Stimulated activated CD4-positive, alpha-beta T cell treated with anti-CD3 and anti-CD28 coated beads, Interleukin-2, amount 100 ng/mL, for 24 hours (primary cell): ENCODE measurements at places on chromosomes 7 and 10.

DNA sequence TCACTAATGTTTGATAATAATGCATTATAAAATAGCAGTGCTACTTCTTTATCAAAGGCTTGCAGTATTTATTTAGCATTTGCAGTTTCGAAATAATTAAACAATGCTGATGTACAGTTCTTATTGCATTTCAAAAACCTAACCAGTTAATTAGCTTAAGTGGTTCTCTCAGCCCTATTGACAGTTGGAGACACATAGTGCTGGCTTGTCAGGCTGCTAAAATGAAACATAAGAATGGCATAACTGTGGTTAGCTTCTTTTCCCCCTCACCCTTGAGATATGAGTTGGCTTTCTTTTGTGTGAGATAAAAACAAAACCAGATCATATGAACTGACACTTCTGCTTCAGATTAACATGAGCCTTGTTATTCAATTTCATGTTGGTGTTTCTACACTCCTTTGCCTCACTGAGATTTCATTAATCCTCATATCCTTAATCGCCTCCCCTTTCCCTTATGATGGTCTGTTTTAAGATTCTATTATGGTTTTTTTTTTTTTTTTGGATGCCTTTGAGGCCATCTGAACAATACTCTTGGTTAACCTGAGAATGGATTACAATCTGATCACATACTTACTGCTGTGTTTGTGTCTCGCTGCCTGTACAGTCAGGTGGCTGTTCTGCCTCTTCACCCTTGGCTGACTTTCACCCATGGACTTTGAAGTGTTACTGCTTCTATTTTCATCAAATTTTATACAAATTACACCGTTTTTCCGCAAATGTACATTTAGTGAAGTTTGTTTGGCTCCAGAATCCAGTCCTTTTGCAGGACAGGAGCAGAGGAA, 108.0 kb downstream of the SDK1 start:
- no peak for DNase-seq

GRCh38 chr7:22138106-22138505, 192.4 kb upstream of the CDCA7L start:
- no peak for DNase-seq

GRCh38 chr10:19580691-19581090, 235.5 kb upstream of the PLXDC2 start:
- DNase-seq: no peak

DNA sequence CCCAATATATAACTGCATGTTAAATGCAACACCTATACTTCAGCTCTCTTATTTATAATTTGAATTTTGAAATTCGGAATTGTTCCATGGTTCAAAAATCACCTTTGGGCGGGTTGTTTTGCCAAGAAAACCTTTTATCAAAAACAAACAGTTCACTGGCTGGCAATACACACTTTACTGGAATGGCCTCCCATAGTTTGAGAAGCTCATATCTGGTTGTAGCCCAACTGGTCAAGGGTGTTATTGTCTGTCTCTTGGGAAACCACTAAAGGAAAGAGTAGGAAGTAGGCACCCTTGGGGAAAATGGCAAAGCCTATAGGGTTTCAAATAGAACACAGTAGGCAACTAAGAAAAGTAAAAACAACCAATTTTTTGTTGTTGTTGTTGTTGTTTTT, 117.9 kb downstream of the HIPK2 start:
- no peak for DNase-seq

GRCh38 chr10:86992456-86992855, 24.2 kb downstream of the ADIRF start:
- DNase-seq: no peak

DNA sequence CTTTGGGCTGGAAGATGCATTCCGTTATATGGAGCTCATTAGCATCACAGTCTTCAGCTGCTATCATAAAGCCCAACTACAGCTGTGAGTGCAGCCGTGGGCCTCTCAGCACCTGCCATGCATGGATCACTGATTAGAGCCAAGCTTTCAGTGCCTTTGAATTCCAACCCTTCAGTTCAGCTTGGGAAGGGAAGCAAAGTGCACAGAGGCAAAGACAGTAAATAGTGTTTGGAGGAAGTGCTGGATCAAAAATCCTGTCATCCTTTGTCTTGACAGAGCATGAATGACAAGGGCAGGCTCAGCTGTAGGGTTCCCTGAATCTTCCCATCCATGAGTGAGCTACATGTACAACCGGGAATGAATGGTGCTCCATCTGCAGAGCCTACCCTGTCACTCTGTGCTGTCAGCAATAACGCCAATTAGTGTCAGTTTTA, 153.7 kb downstream of the DNAJB9 start:
- DNase-seq: no peak

DNA sequence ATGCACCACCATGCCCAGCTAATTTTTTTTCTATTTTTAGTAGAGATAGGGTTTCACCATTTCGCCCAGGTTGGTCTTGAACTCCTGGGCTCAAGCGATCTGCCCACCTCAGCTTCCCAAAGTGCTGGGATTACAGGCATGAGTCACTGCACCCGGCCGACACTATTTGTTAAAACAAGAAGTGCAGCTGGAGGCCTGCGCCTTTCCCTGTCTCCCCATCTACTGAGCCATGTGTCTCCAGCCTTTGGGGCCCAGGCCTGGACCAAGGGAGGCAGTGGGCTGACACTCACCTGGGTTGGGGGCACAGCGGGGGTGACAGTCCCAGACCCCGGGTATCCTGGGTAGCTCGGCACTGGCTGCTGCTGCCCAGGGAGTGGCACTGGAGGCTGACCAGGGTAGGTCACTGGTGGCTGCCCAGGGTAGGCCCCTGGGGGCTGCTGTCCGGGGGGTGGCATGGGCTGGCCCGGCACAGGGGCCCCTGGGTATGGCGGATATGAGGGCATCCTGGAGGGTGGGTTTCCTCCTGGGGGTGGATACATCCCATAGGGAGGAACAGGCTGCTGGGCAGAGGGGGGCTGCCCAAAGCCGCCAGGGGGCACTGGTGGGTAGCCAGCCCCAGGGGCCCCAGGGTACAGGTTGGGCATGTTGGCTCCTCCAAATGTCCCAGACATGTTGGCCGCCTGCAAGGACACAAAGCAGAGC, 36.3 kb downstream of the PLAC9 start:
- no peak for DNase-seq

GRCh38 chr10:91771907-91772306, 26.3 kb upstream of the TNKS2 start:
- no peak for DNase-seq

- DNase-seq: no peak
These were observed 67.3 kb downstream of the PHYHIPL start for GRCh38 chr10:59243611-59244195.

- peak; percentile 16 for DNase-seq
These were observed 104.0 kb upstream of the INSIG1 start for GRCh38 chr7:155193716-155194115.

- no peak for DNase-seq
These were observed 1.3 kb downstream of the GALNT17 start for GRCh38 chr7:71133232-71133622.

DNA sequence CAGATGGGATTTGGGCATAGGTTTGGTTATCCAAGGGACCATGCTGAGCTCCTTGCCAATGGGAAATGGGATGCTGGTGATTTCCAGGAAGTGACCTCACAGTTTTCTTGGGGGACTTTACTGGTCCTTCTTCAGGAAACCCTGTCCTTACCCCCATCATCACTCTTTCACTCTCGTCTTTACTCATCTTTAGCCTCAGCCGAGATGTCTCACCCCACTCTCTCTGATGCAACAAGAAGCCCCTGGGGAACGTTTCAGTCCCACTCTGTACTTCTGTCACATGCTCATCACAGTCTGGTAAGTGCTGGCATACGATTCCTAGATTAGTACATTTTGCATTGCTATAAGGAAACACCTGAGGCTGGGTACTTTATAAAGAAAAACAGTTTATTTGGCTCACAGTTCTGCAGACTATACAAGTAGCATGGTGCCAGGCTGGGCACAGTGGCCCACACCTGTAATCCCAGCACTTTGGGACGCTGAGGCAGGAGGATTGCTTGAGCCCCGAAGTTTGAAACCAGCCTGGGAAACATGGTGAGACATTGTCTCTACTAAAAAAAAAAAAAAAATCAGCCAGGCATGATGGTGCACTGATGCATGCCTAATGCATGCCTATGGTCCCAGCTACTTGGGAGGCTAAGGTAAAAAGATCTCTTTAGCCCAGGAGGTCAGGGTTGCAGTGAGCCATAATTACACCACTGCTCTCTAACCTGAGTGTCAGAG, 63.5 kb upstream of the VKORC1L1 start:
- no peak for DNase-seq

GRCh38 chr10:80501381-80501912, 36.3 kb upstream of the SH2D4B start:
- DNase-seq: no peak

DNA sequence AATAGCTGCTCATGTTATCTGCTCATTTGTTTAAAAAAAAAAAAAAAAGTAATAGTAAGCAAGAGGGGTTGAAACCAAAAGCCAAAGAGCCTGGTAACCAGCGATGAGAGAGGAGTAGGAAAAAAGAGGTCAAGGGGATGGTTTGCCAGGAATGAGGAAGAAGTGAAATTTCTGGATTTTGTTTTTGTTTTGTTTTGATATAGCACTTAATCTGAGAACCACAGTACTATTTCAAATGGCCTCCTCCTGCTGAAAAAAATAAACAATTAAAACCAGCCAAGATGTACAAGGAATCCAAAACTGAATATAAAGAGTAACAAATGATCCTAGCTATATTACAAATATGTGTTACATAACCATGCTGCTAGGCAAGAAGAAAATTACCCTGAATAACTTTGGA, 213.1 kb downstream of the FGFR2 start:
- no peak for DNase-seq

DNA sequence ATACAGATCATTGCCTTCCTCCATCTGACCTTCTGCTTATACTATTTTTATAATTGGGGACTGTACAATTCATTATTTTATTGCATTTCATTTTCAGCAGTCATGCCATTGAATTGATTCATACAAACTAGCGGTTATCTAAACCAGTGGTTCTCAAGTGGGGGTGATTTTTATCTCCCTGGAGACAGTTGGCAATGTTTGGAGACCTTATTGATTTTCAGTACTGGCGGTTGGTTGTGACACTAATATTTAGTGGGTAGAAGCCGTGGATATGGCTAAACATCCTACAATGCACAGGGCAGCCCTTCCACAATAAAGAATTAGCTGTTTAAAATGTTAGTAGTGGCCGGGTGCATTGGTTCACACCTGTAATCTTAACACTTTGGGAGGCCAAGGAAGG, 765.9 kb downstream of the LRMDA start:
- DNase-seq: no peak

- DNase-seq: no peak
These were observed 26.3 kb downstream of the NEURL1 start for GRCh38 chr10:103519798-103520197.

DNA sequence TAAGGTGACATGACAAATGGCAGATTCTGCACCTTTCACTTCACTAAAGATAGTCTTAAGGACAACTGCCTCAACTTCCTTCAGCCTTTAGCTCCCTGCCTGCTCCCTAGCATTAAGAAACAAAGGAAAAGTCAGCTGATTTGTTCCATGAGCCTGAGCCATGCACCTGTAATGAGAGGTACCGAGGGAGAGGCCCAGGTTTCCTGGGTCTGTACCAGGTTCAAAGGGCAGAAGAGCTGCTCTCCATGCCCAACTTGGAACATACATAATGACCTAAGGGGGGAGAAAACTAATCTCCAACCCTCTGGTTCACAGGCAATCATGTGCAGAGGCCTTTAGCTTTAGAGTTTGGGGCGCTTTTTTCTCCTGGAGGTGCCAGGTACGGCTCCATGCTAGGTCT, 111.2 kb downstream of the JAZF1 start:
- DNase-seq: no peak

DNA sequence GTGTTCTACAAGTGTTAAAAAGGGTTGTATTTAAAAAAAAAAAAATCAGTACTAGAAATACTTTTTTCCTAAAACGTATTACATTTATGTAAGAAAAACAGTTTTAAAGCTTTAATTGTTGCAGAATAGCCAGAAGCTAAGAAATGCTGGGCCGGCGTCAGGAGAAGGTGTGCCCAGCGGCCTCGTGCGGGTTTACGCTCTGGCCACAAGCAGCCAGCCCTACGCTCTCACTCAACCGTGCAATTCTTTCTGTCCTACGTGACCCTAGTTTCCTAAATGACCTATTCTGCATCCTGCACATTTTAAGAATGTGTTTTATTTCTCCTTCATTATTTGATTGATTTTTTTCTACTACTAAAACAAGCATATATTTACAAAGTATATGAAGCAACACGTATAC, 279.7 kb upstream of the KLF14 start:
- DNase-seq: no peak

DNA sequence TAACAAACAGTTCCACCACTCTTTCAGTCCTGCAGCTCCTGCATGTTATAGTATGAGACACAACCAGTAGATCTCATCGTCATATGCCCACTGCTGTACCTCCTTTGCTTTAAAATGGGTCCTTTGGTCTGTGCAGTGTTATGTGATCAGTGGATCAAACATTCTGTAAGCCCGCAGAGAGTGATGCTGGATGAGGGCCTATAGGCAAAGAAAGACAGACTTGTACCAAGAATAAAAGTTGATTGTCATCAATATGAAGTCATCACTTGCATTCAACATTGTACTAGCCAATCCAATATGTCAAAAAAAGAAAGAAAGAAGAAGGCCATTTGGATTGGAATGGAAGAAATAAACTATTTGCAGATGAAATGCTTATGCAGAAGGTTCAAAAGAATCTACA, 79.8 kb upstream of the PHYHIPL start:
- DNase-seq: no peak

DNA sequence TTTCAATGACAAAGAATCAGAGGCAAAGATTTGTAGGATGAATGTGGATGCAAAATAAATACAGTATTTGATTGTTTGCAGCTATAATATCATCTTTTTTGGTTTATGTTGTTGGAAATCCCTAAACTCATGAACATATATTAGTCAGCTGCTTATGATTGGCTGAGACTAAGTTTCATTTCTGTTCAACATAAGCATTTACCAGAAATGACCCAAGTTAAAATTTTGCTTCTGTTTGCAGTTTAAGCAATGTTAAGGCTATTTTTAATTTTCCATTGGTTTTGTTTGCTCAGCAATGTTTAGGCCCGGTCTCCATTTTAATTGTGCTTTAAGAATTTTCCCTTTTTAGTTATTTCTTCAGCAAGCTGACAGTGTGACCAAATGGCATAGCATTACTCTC, 22.0 kb downstream of the GIMAP6 start:
- DNase-seq: no peak

DNA sequence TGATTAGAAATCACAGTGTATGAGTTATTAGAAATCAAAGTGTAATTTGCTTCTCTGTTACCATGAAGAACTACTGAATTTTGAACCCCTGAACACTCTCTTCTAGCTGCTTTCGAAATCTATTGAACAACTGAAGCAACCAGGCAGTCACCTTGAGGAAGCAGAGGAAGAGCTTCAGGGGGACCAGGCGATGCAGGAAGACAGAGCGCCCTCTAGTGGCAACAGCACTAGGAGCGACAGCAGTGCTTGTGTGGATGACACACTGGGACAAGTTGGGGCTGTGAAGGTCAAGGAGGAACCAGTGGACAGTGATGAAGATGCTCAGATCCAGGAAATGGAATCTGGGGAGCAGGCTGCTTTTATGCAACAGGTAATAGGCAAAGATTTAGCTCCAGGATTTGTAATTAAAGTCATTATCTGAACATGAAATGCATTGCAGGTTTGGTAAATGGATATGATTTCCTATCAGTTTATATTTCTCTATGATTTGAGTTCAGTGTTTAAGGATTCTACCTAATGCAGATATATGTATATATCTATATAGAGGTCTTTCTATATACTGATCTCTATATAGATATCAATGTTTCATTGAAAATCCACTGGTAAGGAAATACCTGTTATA, 170.7 kb downstream of the HDAC9 start:
- peak; percentile 63 for DNase-seq
